A549 treated with Hydrocortisone at 1 μM for 4 hours (cell line): ENCODE measurements at places on chromosomes 4 and X. TPM values are rescaled to one million over a fixed set of nuclear protein-coding genes. Genes with fewer than 3 reads are reported as not detected.

Gene FAM156A
- total RNA-seq, result 12.0 to 21.5 TPM (median 16.3 TPM) in 5 replicates

Gene UGT2B10
- total RNA-seq, result 0.06 TPM in 1 of 5 replicates, not detected in the others

Gene PDGFRA
- total RNA-seq, result 0.24 to 0.75 TPM (median 0.53 TPM) in 5 replicates

Gene FMR1
- total RNA-seq, result 17.1 to 22.9 TPM (median 21.3 TPM) in 5 replicates

Gene CT83
- total RNA-seq, result not detected in 5 replicates

Gene ZXDB
- total RNA-seq, result 7.5 to 10.5 TPM (median 9.9 TPM) in 5 replicates
